IMR-90 (cell line): ENCODE measurements at places on chromosomes 12 and 14.

DNA sequence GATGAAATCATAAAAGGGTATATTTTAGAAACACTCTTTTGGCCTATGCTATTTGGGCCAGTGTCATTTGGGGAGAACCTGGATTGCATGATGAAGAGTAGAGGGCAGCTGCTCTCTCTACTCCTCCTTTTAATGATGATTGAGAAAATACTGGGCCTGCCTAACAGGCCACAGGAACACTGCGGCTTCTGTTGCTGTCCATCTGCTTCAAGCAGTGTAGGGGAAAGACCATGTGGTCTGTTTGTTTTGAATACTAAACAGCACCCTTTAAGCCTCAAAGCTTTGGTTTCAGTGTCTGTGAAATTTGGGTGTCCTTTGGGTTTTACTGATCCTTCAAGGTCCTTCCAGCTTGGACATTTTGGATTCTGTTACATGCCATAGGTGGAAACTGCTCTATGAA is 78.0 kb downstream of the TTC6 start:
- no peak for DNase-seq

GRCh38 chr12:99042226-99042625 is 397.1 kb downstream of the APAF1 start:
- DNase-seq: no peak

GRCh38 chr12:106108185-106108835 is 30.4 kb downstream of the NUAK1 start:
- peak; percentile 65 for DNase-seq

- peak; percentile 79 for DNase-seq
These were observed 13.2 kb upstream of the TIGAR start for GRCh38 chr12:4307593-4308333.

DNA sequence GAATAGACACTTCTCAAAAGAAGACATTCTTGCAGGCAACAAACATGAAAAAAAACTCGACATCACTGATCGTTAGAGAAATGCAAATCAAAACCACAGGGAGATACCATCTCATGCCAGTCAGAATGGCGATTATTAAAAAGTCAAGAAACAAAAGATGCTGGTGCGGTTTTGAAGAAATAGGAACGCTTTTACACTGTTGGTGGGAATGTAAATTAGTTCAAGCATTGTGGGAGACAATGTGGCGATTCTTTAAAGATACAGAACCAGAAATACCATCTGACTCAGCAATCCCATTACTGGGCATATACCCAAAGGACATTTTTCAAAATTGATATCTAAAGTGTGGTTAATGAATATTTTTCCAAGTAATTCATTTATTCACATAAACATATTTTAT is 39.6 kb upstream of the LIN7A start:
- no peak for DNase-seq

- no peak for DNase-seq
These were observed 67.8 kb upstream of the EGLN3 start for GRCh38 chr14:34018564-34019244.

DNA sequence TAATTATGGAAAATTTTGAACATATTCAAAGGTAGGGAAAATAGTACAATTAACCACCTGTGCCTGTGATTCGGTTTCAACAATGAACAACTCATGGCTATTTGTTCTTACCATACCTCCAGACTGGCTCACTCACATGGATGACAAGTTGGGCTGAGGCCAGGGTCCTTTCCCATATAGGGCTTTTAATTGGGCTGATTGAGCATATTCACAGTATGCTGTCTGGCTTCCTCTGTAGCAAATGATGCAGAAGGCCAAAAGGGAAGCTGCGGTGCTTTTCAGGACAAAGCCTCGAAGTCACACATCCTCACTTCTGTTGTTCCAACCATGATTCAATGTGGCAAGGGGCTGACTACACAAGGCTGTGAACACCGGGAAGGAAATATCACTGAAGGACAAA is 297.5 kb upstream of the SLC16A7 start:
- no peak for DNase-seq

GRCh38 chr12:69578283-69578682 is 7.0 kb upstream of the CCT2 start:
- DNase-seq: no peak

DNA sequence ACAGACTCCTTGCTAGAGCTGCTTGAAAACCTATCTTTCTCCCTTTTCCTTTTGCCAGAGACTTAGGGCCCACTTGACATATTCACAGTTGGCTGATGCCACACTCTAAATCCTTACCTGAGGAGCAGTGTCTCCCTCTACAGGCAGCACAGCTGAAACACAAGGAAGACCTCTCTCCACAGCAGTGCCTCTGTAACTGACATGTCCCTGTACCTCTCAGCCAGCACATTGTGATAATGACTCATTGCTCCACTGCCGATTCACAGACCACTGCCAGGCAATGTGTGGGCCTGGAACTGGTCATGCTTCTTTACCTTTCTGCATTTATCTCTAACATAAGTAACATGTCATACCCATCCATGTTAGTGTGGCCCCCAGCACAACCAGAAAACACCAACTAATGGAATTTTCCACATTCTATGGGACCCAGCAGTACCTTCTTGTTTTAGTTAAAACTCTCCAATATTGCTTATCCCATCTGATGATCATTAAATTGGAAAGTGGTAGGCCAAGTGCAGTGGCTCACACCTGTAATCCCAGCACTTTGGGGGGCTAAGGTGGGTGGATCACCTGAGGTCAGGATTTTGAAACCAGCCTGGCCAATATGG is 56.5 kb downstream of the GTF2A1 start:
- peak; percentile 77 for DNase-seq

DNA sequence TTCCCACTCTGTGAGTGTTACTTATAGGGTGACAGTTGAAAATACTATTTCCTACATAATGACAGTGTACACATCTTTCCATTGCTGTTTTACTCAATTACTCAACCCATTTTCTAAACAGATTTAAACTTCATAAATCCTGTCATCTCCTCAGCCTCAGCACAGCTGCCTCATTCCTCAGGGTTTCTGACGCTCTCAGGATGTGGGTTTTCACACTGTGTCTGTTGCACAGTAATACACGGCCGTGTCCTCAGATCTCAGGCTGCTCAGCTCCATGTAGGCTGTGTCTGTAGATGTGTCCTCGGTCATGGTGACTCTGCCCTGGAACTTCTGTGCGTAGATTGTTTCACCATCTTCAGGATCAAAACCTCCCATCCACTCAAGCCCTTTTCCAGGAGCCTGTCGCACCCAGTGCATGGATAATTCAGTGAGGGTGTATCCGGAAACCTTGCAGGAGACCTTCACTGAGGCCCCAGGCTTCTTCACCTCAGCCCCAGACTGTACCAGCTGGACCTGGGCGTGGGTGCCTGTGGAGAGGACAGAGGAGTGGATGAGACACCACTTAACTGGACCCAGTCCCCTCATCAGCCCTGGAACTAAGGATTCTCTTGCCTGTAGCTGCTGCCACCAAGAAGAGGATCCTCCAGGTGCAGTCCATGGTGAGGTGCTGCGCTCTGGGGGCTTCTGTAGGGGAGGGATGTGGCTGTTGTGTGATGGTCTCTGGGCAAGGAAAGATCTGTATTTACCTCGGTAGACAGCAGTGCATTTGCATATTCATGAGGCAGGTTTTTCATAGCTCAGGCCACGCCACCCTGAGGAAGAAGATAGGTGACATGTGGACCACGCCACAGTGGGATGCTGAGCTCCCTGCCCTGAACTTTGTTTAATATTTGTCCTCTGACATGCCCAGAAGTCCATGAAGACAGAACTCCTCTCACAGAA is 750.2 kb downstream of the TMEM121 start:
- DNase-seq: no peak

DNA sequence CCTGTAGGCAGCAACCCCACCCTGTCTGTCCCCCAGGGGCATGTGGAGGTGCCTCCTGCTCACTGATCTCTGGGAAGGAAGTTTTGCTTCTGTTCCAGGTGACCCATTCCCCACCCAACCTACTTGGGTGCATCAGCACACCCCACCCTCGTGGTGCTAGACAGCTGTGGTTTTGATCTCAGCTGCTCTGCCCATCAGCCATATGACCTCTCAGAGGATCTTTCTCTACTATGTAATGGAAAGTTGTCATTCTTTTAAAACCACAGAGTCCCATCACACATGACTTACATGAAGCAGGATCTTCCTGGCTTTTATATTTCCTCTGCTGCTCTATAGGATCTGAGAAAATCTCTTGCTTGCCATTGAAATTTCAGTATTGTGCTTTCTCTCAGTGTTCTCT is 13.5 kb upstream of the KRT82 start:
- no peak for DNase-seq

DNA sequence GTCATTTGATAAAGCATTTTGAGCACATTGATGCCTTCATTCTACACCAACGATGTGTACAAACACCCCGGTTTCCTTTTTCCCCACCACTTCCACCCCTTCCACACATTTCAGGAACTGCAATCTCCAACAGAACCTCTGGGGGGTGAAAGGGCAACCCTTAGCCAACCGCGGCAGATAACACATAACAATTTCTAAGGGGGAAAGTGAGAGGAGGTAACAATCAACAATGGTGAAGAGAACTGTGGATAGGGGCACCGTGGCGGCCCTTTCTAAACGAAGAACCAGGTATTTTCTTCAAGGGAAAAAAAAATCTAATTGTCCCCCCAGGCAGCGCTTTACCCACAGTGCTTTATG is 1.1 kb downstream of the KITLG start:
- DNase-seq: no peak

GRCh38 chr12:70756118-70756517 is 118.9 kb upstream of the PTPRB start:
- DNase-seq: peak; percentile 20

DNA sequence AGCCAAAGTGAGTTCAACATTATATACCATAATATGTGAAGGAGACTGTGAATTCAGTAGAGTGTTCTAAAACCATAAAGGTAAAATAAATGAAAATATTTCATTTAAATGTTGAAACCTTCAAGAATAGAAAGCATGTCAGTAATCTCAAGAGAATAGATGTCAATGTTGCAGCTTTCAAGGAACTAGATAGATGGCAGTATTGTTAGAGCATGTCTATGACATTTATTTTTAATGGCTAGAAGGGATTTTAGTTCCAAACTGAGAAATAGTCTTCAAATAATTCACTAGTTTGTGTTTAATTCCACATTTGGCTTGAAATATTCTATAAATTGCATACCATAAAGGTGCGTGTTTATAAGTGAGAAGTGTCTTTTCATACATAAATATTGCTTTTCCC is 326.5 kb downstream of the FLRT2 start:
- no peak for DNase-seq

- no peak for DNase-seq
These were observed 17.4 kb downstream of the FAM181A start for GRCh38 chr14:93944348-93945069.

DNA sequence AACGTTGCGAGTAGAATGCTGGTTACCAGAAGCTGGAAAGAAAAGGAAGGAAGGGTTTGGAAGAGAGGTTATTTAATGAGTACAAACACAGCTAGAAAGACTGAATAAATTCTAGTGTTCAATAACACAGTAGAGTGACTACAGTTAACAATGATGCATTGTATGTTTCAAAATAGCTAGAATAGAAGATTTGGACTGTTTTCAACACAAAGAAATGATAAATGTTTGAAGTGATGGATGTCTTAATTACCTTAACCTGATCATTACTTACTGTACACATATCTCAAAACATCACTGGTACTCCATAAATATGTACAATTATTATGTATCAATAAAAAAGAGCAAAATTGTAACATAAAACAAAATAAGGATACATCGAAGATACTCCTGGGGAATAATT is 1221.8 kb upstream of the SEL1L start:
- DNase-seq: no peak
